NCI-H1417 treated with DMSO at 0.1 percent for 48 hours (cell line): ENCODE measurements at places on chromosomes 12 and 14.
A peak's percentile ranks its signal among the peaks of the same experiment; 100 is the strongest.

DNA sequence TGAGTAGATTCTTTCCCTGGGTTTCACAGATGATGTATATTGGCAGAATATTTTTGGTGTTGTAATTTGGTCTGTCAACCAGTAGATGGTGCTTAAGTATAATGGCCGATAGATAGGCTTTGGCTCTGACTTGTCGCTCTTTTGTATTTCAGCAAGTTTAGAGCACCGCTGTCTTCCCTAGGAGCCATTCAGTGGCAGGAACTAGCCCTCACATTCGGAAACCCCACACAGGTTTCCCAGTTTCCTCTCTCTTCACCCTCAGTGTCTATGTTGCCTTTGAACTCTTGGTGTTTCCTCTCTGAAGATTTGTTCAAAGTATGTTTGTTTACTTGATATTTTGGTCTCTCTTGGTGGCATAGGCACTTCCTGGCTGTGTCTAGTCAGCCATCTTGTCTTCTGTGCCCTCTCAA, 102.2 kb downstream of the GPHN start:
- no peak for DNase-seq

GRCh38 chr12:103282124-103282523, 213.6 kb downstream of the C12orf42 start:
- DNase-seq = no peak

- no peak for DNase-seq
Observed at GRCh38 chr12:22810036-22810435, 185.1 kb downstream of the ETNK1 start.

DNA sequence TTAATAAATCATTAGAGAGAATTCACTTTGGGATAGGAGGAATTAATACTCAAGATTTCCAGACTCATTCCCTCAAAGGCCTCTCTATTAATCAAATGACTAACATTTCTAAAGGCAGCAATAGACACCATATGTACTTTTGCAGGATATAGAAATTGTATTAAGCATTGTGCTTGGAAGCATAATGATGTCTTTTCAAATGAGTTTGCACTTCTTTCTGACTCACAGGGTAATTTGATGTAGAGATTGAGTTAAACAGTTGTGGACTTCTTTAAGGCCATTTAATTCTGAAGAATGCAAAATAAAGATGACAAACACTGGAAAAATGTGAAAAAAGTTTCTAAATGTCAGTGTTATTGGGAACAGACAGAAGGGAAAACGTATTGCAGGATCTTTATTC, 63.4 kb upstream of the CSRP2 start:
- DNase-seq = no peak

DNA sequence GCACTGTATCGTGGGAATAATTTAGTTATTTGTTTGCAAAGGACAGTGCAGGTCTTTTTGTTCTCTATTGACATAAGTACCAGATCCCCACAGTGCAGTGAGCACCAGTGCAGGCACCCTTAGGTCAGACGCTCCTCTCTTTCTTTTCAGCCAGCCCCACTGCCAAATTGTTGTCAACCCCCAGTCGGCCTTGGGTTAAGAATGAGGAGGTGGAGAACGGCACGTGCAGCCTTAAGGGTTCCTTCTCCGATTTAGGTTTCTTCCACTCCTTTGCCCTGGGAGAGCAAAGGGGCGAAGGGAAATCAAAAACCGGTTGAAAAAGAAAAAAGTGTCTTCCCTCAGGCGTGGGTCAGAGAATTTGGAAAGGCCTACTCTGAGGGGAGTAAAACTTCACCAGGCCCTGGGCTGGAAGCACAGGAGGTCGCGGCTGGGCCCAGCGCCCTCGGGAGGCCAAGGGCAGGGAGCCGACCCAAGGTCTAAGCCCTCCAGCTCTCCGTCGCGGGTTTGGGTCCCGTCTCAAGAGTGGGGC, 4.3 kb downstream of the PAX9 start:
- DNase-seq = no peak

- DNase-seq = no peak
Observed at GRCh38 chr14:75827331-75827730, 154.5 kb downstream of the TGFB3 start.

DNA sequence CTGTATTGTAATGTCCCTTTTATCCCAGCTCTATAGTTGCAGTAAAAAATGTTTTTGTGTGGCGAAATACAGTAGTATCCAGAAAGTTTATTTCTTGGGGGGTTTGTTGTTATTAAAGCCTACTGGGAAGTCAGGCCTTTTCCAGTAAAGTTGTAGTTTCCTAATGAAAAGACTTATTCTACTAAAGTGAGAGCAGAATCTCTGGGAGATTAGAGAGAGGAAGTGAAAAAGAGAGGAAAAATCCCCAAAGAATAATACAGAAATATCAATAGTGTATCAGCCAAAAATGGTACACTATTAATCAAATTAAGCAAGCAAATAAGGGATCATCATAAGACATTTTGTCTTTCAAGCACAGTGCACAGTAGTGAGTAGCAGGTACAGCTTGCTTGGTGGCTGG, 46.3 kb upstream of the ATXN7L3B start:
- no peak for DNase-seq

DNA sequence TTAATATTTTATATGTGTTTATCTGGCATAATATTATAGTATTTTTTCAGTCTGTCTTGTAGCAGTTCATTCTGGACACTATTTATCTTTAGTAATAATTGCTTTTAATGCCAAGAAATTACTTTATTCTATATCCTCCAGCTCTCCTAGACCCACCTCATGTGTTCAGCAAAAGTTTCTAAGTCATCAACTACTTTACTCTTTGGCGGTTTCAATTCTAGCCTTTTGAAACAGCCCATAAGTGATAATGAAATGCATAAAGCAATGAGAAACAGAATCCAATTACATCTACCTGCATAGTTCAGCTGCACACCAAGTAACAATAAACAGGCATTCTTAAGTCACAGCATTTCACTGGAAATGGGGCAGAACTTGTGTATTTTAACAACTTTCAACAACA, 225.5 kb downstream of the SLC25A21 start:
- no peak for DNase-seq

GRCh38 chr14:50335989-50336824, 24.1 kb downstream of the DMAC2L start:
- DNase-seq = no peak

DNA sequence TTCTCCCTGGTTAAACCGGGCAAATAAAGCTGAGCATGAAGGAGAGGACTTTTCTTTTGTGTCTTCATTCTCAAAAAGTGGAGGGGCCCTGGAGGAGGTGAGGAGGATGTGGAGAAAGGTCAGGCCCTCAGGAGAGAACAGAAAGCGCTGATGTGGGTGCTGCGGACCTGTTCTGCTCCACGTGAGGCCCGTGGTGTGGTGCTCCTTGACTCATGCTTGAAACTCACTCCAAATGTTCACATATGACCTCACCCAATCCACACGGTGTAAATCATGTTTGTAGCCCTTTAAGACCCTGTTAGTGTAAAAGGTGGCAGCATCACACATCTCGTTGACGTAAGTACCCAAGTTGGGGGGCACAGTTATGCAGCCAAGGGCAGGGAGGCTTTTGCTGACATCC, 126.2 kb downstream of the FOXN3 start:
- no peak for DNase-seq

DNA sequence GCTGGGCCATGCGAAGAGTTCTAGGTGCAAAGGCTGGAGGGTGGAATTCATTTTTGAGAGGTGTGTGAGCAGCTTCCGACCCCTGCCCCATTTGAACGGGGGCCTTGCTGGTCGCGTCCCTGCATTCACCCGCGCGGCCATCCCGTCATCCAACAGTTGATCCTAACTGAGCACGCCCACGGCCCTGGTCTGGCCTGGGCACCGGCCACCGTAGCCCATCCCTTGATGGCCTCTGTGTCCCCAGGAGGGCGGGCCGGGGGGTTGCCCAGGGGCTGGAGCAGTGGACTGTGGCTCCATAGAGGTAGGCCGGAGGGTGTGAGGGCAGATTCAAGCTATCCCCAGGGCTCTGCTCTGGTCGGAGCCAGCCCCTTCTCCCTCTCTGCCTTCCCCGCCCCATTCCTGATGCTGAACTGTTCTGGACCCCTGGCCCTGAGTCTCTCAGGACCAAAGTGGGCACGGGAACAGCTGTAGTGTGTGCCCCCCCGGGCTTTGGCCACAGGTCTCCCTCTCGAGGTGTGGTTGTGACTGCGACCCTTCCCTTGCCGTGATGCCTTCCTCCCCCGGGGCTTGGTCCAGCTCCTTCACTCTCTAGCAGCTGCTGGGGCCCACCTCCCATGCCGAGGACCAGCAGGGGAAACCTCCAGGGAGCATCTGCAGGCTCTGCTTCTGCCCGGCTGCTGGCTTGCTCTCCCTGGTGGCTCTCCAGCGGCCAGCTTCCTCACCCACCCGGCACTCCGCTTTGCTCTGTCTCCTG, 9.1 kb downstream of the MEG3 start:
- DNase-seq = no peak

- no peak for DNase-seq
Observed at GRCh38 chr12:109902891-109903418, 2.9 kb downstream of the TCHP start.

- DNase-seq = no peak
Observed at GRCh38 chr14:104794099-104794498, 1.4 kb downstream of the AKT1 start.

DNA sequence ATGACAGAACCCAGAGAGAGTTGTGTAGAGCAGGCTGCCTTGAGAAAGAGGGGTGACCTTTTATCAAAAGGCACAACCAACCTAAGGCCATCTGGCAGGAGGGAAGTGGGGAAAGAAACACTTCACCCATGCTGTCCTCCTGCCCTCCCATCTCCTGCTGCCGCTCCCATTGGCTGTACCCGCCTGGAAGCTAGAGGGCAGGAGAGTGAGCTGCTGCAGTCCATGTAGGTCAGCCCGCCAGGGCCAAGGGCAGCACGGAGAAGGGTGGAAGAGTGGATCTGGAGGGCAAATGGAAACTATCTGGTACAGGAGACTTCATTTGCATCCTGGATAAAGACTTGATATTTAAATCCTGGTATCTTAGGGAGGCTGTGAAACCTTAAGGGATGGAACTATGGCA, 11.5 kb upstream of the CABP1 start:
- DNase-seq = no peak

DNA sequence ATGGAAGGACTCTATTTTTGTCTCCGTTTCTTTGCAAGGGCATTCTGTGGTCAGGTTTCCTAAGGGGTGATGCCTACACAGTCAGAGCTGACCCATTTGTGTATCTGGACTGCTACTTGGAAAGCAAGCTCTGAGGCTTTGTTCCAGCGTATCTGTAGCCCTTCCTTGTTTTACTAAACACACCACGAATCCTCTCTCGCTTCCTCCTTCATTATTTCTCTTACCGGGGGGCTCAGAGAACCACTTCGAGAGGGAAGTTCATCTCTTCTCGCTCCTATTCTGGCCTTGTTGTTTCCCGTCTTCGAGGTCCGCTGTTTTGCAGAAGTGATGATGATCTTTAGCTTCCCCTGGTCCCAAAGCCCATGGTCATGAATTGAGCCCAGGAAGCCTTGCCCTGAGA, 164.7 kb downstream of the SSPN start:
- DNase-seq = no peak

GRCh38 chr12:26851031-26851809, 18.2 kb upstream of the ITPR2 start:
- no peak for DNase-seq

DNA sequence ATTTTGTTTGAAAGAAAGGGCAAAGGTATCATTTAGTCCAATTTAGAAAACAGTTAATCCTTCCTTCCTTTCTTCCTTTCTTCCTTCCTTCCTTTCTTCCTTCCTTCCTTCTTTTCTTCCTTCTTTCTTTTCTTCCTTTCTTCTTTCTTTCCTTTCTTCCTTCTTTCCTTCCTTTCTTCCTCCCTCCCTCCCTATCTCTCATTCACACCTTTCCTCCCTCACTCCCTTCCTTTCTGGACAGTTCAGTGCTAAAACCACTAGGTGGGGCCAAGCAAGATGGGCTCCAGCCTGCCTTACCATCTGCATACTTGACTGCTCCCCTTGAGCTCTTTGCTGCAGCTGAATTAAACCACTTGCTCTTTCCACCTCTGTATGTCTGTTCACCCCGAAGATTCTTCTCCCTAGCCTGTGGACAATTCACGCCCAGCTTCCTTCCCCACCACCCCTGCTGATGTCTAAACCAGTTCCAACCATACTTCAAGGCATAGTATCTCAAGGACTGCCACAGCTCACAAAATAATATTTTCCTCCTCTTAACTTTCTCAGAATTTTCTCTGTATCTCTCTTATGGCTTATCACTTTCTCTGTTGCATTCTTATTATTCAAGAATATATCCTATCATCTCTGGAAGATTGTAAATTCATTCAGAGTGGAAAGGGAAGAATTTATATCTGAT, 78.0 kb downstream of the DBX2 start:
- no peak for DNase-seq

DNA sequence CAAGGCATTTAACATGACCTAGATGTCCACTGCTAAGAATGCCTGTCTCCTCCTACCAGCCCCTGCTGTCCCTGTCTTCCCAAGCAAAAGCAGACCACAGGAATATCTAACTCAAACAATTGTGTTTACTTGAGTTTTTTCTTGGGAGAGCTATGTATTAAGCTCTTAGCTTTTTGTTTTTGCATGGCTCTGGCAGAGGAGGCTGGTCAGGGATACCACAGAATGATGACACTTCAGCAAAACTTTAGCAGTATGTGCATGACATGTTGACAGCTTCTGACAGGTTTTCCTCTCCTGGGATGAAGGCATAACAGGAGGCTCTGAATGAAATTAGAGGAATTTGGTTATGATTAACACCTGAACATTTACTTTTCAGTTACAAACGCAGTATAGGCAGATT, 6.9 kb downstream of the TMBIM6 start:
- DNase-seq = no peak

GRCh38 chr12:4276524-4277204, 3.1 kb downstream of the CCND2 start:
- peak; percentile 28 for DNase-seq

GRCh38 chr14:72513965-72514659, 379.8 kb downstream of the DPF3 start:
- no peak for DNase-seq

DNA sequence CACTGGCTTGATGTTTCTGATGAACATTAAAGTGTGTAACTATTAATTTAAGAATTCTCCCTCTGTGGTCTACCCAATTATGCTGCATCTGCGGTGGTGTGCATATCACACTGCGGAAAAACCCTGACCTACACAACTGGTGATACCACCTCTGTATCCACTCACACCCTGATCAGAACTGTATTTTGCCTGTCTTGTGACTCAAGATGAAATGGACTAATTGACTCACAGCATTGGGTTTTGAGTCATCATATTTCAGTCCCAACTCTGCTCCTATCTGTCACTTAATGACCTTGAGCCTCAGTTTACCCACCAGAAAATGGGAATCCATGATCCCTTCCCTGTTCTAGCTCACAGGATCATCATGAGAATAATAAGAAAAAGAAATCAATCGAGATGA, 65.6 kb downstream of the NUAK1 start:
- no peak for DNase-seq

- no peak for DNase-seq
Observed at GRCh38 chr14:56782711-56783110, 27.6 kb downstream of the OTX2 start.

GRCh38 chr12:25757037-25757665, 201.3 kb upstream of the RASSF8 start:
- DNase-seq = no peak

DNA sequence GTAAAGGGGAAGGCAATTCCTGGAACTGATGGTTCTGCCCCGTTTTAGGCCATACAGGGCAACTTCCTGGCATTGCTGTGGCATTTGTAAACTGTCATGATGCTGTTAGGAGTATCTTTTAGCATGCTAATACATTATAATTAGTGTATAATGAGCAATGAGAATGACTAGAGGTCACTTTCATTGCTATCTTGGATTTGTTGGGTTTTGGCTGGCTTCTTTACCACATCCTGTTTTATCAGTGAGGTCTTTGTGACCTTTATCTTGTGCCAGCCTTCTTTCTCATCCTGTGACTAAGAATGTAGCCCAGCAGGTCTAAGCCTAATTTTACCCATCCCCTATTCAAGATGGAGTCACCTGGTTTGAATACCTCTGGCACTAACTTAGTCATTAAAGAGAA, 51.2 kb downstream of the TESPA1 start:
- no peak for DNase-seq
